GM13976 (cell line): ENCODE measurements at places on chromosomes 1 and 21.

GRCh38 chr1:168084396-168085231, 52.1 kb downstream of the GPR161 start:
- peak; percentile 83 for DNase-seq

GRCh38 chr1:180918519-180918918, 5.8 kb downstream of the KIAA1614 start:
- no peak for DNase-seq

DNA sequence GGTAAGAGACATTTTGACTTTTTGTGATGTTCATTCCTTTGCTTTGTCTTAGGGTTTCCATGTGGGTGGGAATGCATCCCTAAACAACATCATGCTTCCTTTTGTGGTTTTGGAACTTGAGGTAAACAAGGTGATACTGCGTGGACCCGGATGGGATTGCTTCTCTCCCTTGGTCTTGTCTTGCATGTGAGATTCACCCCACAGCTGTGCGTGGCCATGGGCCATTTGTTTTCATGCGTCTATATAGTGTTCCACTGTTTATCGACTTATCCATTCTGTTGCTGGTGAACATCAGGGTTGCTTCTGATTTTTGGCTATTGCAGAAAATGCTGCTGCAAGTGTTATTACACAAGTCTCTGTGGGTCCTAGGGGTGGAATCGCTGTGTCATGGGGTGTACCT, 21.1 kb downstream of the CRYAA start:
- no peak for DNase-seq

- DNase-seq, result no peak
Observed at GRCh38 chr1:34785231-34785874, 4.3 kb downstream of the GJB3 start.

GRCh38 chr1:226337276-226337875, 28.4 kb upstream of the LIN9 start:
- no peak for DNase-seq

GRCh38 chr1:84505493-84506001, 639 bp upstream of the SPATA1 start:
- DNase-seq, result peak; percentile 78

- DNase-seq, result no peak
Observed at GRCh38 chr1:151416231-151416630, 16.9 kb downstream of the PSMB4 start.

GRCh38 chr1:77658271-77658670, 24.2 kb downstream of the ZZZ3 start:
- no peak for DNase-seq

DNA sequence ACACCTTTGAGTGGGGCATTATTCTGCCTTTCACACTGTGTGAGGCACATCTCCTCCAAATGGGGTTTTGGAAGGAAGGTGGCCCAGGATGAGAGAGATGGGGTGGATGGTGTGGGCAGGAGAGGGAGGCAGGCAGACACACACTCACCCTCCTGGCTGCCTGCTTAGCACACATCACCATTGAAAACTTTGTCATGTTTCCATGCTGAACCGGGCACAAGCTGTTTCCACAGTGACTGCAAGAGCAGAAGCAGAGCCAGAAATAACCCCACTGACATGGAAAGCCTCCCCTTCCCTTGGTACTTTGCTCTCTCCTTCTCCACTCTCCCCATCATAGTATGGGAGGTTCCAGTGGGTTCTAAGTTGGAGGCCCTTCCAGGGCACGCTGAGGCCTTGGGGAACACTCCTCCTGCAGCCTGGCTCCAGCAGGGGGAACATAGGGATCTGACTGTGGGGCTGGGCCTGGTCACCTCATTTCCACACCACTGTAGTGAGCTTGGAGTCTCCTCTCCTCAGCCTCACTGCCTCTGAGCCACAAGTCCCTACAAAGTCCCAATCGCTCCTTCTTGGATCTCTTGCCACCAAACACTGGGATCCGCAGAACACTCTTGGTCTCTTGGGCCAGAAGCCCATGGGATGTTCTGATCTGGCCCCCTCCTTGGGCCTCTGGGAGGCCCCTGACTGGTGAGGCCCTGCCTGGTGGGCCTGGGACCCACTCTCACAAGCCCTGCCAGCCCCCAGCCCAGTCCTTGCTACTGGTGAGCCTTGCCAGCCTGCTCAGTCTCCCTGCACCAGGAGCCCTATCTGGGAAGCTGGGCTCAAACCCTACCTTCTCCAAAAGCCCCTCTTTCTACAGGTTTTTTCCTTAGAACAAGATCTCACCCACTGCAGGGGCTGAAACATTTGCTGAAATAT, 163.0 kb upstream of the EDN2 start:
- DNase-seq, result no peak

GRCh38 chr1:42750041-42750440, 10.0 kb upstream of the CLDN19 start:
- DNase-seq, result no peak

GRCh38 chr1:53361541-53361961, 33.7 kb upstream of the LRP8 start:
- no peak for DNase-seq

DNA sequence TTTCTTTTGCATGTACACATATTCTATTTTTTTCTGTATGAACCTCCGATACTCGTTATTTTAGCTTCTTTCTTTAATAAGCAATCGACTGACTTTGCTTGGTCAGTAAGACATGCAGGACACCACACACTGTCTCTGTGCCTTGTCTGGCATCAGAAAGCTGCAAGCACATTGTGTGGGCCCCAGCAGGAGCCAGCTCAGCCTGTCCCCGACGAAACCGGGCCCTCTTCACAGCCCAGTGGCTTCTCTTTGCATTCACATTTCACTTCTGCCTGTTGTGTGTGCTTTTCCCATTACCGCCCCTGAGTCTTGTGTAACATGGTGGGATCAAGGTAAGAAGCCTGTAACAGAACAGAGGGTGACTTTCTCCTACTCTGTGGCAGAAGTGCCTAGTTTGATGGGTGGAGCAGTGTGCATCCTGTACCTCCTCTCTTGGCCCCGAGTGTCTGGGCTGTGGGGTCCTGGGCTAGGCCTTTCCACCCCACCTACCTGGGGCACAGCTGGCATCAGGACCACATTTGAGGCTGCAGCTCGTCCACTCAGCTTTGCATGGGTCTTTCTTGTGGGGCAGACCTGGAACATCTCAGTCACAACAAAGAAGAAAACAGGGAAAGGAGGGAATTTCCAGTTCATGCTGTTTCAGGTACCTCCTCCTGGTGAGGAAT, 118.9 kb upstream of the COL6A1 start:
- no peak for DNase-seq

- no peak for DNase-seq
Observed at GRCh38 chr1:17846341-17846740, 91.2 kb downstream of the ACTL8 start.

DNA sequence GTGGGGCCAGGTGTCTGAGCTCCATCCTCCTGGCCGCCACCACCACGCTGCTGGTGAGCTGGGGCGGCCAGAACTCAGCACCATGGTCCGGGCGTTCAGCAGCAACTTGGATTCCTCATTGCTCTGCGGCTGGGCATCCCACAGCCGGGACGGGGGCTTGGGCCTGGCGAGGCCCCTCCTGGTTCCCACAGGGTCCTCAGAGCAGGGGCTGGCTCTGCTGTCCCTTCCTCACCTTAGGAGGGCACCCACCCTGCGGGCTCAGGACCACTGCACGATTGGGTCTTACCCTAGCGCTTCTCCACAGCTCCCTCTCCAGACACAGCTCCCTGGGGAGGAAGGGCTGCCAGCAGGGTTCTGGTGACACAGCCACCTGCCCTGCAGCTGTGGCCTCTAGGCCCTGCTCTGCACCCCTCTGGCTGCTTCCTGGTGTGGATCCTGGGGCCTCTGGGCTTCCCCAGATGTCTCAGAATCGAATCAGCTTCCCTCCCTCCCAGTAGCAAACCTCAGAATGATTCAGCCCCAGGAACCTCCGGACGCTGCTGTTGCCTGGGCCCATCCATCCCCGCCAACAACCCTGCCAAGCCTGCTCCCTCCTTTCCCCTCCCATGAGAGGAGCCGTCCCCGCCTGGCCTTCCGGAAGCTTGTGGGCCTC, 25.0 kb downstream of the CRYAA start:
- DNase-seq, result no peak

DNA sequence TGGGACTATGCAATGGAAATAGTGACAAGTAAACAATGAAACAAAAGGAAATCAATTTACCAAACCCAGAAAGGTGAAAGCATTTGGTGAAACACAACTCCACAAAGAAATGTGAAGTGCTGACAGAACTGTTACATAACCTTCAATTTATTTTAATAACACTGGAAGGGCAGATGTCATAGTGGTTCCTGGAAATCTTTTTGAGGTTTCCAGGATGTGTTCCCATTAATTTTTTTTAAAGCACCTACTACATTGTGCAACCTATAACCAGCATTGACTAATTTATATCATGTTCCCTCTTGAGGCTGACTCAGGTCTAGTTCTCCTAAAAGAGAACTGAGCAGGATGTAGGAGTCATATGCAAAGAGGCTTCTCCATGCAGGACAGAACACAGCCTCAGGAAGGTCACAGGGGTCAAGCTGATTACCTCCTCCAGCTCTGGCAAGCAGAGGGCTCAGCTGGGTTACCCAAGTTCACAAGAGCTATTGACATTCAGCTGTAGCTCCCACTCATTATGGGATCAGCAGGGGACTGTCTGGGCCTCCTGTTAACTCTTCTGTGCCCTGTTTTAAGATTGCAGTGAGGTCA, 157.1 kb upstream of the NRIP1 start:
- no peak for DNase-seq

DNA sequence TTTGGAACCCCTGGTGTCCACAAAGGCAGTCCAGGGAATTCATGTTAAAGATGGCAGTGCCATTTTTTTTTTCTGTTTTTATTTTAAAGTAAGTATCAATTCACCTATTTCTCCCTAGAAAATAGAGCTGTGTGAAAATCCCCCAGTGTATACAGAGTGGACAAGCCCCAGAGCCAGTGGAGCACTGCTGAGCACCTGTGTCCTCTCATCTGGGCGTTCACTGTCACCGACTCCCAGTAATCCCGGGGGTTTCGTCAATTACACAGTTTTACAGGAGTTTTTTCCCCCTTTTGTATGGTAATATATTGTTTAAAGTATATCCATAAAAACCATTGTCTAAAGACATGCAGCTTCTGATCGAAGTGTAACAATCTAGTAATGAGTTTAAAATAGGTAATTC, 175.8 kb downstream of the SDCCAG8 start:
- no peak for DNase-seq

GRCh38 chr1:47664356-47664755, 226.5 kb downstream of the FOXD2 start:
- no peak for DNase-seq

DNA sequence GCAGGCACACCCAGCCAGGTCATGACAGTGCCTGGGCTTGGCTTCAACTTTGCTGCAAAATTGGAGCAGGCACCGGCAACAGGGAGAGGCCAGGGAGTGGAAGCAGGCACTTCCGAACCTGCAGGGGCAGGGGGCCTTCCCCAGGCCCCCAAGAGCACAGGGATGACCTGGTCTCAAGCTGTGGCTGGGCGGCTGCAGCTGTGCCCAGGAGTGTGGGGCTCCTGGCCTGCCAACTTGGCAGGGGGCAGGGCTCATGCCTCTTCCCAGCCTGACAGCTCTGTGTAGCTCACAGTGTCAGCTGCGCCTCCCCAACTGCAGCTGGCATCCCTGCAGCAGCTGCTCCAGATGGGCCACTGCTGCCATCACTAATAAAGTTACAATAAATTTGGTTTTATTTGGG, 51.5 kb upstream of the SCYL3 start:
- no peak for DNase-seq

- DNase-seq, result no peak
Observed at GRCh38 chr1:16189921-16190621, 22.4 kb downstream of the ARHGEF19 start.

GRCh38 chr1:202241376-202242079, 47.9 kb downstream of the LGR6 start:
- DNase-seq, result no peak

- no peak for DNase-seq
Observed at GRCh38 chr1:23401313-23401712, 23.2 kb downstream of the TCEA3 start.

- no peak for DNase-seq
Observed at GRCh38 chr1:40257313-40257687, 736 bp upstream of the ZMPSTE24 start.

DNA sequence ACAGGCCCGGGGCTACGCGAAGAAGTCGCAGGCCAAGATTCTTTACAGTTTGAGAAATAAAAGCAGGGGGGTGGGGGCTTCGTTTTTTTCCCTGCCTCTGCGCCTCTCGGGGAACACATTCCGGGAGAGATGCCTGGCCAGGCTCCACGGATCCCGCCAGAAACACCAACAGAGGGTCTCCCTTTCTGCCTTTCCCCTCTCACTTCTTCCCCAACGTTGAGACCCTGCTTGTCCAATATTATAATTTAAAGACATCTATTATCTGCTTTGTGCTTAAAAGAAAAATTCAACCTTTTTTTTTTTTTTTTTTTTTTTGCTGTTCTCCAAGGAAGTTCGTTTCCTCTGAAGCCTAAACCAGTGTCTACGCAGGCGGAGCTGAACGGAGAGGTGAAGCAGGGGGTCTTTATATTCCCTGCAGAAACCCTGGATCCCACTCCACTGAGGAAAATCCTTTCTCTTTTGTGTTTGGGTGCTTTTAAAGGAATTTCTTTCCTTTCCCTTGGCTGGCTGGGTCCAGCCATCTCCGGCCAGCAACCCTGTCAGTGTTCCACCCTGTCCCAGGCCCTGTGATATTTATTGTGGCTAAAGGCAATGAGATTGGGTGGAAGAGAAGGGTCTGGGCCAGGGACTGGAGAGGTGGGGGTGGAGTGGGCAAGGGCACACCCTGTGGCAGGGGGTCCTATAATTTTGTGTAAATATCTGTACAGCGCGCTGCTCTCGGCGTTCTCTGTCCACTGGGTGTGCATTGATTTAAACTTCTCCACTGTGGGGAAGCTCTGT, 2.2 kb downstream of the FOXD2 start:
- no peak for DNase-seq

GRCh38 chr1:201429736-201430501, 8.4 kb upstream of the TNNI1 start:
- no peak for DNase-seq

DNA sequence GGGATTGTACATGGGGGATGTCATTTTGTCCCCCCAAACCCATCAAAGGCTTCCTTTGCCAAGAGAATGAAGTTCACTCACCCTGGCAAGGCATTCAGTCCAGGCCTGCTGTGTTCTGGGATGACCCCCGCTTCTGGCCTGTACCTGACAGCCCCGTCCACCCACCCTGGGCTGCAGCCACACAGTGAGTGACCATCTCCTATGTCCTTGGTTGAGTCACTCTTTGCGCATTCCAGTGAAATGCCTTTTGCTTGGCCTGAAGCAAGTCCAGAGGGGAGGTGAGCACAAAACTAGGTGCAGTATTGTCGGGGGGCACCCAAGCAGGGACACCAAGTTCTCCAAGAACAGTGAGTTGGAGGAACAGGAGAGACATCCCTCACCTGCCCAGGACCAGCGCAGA, 10.2 kb downstream of the TMPRSS3 start:
- DNase-seq, result no peak
